ENCODE measurements at places on chromosomes 11 and 22.

- DNase-seq = peak; percentile 56
Observed at GRCh38 chr22:42610186-42610585, 4.5 kb downstream of the POLDIP3 start.

DNA sequence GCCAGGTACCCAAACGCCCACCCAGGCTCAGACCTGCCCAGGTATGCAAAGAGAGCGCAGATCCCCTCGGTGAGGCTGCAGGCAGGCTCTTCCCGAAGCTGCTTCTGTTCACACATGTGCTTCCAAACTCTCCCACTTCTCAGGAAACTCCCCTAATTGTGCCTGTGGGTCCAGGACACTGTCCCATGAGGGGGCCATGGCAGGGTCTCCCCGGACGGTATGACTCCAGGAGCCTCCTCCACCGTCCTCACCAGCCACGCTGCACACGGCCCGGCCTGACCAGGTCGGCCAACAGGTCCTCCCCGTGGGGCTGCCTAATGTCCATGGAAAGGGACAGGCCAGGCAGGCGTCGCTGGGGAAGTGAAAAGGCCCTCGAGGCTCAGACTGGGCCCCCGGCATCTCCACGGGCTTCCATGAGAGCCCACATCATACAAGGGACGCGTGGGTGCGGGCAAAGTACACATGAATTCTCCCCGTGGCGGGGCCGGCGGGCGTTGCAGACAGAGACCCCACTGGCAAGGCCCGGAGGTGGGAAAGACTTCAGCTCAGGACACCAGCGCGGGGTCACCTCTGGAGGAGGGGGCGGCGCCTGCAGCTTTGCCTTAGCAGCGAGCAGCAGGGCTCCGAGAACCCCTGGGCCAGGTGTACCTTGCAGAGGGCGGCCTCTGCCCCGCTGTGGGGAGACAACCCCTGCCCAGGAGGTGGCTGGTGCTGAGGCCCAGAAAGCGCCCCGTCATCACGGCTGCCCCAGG, 526.1 kb downstream of the BRD1 start:
- DNase-seq = no peak

GRCh38 chr22:27799827-27800249, 1.7 kb downstream of the MN1 start:
- peak; percentile 76 for DNase-seq

DNA sequence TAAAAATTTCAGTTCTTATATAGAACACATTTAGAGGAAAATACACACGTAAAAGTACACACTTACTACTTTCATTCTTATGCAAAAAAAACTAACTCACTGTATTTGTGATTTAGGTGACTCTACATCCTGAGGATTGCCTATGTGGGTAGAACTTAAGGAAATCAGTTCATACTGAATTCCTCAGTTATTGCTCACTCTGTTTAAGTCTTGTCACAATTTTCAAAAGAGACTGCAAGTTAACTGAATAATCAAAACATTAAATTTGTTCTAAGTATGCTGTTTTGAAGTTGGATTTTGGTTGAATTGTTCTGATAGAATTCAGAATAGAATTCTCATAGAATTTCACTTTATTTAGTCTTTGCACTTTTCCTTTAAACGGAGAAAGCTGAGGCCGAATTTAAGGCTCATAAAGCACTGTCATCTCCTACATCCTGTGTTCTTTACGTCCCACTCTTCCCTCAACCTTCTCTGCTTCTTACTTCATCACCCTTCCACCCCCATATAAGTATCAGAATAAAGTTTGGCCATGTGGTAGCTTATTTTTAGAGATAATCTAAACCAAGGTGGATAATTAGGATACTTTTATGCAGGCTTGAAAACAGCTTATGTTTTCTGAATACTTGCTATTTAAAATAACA, 59.8 kb downstream of the APOL5 start:
- DNase-seq = no peak

DNA sequence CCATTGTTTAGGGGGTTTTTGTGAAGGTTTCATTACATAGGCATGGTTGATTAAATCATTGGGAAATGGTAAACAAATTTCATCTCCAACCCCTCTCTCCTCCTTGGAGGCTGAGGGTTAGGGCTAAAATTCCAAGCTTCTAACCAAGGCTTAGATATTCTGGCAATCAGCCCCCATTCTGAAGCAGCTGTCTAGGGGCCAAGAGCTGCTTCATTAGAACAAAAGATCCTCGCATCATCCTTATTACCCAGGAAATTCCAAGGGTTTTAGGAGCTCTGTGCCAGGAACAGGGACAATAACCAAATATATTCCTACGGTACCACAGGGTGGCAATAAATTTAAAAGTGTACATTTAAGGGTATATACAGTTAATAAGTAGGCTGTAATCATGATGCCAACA, 22.5 kb upstream of the EED start:
- no peak for DNase-seq

DNA sequence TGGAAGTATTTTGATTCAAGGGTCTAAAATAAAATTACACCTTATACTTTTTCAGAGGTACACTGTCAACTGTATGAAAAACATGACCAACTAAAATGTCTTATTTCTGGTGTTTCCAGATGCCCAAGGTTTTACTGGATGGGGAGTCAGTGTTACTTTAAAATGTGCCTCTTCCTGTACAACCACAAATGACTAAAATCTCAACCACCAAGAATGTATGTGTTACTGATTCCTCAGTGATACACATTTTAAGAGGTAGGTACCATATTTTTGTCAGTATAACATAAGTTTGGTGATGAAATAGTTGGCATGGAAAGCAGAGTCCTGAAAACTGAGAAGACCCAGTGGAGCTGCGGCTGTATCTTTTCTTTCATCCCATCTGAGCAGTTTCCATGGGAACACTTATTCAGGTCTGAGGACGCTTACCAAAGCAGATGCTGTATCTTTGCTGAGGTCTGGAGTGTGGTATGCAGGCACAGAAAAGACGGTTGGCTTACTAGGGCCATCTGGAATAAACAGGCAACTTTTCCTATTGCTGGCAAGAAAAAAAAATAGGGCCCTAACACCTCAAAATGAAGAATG, 21.2 kb upstream of the TP53AIP1 start:
- no peak for DNase-seq

- DNase-seq = no peak
Observed at GRCh38 chr22:24433001-24433827, 5.8 kb downstream of the ADORA2A start.
